ENCODE measurements at places on chromosomes 11 and 22.
A peak's percentile ranks its signal among the peaks of the same experiment; 100 is the strongest.

DNA sequence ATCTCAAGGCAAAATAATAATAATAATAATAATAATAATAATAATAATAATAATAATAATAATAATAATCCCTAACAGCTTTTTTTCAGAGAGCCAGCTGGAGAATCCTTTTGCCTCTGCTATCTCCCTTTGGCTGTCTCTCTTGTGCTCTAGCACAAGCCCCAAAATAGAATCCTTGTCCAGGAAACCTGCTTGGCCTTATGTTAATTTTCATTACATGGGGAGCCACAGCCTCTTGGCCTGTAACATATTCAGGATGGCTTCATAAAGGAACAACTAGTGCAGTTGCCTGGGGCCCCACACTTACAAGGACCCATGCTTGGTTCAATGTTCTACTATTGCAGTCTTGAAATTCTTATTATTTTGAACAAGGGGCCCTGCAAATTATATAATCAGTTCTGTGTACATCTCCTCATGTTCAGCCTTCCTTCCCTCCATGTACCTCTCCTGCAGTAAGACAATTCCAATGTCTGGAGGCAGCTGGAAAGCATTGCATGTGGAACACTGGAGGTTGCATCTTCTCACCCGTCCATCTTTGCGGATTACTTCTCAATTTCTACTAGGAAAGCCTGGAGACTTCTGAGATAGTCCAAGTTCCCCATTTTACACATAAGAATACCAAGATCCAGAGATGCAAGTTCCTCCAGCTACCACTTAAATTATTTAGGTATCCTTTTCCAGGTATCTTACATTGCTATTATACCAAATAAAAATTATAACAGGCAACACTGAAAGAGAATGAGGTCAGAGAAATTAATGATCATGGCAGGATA, 37.8 kb upstream of the SORL1 start:
- no peak for DNase-seq

- no peak for DNase-seq
Observed at GRCh38 chr11:113177671-113178070, 136.7 kb upstream of the TTC12 start.

- DNase-seq, result no peak
Observed at GRCh38 chr11:6468712-6469495, 4.8 kb downstream of the TRIM3 start.

- no peak for DNase-seq
Observed at GRCh38 chr11:95922536-95923438, 1.1 kb downstream of the MTMR2 start.

DNA sequence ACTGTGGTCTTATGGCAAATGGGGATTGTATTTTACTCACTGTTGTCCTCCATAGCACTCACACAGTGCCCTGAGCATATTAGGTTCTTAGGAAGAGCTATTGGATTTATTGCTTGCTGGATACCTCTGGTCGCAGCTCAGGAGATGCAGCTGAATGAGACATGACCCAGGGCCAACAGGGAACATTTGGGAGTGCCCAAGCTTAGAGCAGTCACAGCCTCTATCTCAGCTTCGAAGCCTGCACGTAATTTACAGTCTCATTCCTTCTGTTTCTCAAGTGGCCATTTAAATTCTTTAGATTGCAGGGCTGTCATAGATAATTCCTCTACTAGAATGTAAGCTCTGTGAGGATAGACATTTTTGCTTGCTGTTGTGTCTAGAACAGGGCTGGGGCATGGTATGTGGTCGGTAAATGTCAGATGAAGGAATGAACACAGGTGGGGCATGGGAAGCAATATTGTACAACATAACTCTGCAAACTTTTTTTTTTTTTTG, 192.8 kb downstream of the GRIK4 start:
- no peak for DNase-seq

DNA sequence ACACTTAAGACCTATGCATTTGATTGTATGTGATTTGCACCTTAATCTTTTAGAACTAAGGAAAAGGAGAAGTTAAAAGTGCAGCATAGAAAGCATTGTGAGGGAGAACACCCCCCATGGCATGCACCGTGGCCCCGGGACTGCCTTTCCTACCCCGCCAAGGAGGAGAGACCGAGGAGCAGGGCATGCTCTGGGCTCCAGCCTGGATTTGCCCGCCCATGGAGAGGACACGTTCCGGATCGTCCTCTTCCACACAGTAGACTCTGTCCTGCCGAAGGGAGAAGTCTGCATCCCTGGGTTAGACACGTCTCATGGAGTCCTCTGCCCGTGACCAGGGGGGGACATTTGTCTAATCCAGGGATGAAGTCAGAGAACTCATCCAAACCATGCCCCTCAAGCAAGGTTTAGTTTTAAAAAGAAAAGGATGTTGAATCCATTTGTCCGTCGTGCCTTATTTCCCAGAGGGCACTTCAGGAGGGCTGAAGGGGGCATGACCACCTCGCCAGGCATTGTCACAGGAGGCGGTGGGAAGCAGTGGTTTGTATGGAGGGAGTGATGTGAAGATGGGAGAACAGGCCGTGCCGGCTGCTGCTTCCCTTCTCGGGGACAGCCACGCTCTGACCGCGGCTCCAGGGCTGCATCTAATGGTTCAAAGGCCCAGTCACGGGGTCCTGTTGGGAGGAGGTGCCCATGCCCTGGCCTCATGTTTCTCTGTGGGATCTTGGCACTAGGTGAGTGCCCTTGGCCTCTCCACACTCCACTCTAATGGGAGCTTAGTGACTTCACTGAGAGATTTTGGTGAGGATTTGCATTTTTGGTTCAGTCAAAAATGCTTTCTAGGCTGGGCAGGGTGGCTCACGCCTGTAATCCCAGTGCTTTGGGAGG, 66.2 kb upstream of the GAL start:
- no peak for DNase-seq

DNA sequence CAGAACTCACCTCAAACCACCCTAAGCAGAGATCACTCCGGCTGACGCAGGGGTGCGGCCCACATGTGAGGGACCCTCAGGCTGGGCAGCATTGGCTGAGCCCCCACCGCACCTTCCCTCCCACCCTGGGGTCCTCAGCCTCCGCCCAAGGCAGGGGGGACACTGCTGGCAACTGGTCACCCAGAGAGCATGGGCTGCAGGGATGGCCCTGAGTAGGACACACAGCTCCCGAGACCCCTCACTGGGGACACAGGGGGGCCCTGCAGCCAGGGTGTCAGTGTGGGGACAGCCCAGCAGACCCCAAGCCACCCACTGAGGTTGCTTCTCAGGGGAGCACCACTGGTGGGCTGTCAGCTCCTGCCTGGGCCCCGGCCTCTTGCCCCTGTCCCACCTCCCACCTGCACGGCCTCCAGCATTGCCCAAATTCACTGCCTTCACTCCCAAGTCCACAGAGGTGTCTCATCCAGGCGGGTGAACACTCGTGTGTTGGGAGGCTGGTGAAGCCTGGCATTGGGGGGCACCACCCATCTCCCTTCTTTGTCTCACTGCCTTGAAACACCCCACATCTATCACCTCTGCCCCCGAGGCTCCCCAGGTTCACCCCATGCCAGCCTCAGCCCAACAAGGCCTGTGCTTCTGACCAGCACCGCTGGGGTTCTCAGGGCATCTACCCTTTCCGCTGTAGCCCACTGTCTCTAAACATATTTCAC, 4.7 kb downstream of the C11orf21 start:
- DNase-seq, result no peak

DNA sequence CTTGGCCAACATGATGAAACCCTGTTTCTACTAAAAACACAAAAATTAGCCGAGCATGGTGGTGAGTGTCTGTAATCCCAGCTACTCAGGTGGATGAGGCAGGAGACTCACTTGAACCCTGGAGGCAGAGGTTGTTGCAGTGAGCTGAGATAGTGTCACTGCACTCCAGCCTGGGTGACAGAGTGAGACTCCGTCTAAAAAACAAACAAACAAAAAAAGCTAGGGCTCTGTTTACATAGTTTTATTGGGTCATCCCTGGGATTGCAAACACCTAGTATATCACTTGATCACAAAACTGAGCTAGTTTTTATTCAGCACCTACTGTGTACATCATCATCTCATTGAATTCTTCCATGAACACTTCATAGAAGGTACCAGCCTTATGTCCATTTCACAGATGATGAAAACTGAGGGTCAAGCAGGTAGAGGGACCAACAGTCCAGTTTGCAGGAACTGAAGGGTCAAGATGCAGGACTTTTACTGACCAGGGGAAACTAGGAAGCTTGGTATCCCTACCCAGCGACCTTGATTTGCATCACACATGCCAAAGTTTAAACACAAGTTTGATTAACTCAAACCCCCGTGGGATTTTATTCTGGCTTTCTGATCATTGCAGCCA, 9.2 kb upstream of the MRTFA start:
- no peak for DNase-seq

- no peak for DNase-seq
Observed at GRCh38 chr11:8354622-8355415, 91.1 kb upstream of the LMO1 start.

DNA sequence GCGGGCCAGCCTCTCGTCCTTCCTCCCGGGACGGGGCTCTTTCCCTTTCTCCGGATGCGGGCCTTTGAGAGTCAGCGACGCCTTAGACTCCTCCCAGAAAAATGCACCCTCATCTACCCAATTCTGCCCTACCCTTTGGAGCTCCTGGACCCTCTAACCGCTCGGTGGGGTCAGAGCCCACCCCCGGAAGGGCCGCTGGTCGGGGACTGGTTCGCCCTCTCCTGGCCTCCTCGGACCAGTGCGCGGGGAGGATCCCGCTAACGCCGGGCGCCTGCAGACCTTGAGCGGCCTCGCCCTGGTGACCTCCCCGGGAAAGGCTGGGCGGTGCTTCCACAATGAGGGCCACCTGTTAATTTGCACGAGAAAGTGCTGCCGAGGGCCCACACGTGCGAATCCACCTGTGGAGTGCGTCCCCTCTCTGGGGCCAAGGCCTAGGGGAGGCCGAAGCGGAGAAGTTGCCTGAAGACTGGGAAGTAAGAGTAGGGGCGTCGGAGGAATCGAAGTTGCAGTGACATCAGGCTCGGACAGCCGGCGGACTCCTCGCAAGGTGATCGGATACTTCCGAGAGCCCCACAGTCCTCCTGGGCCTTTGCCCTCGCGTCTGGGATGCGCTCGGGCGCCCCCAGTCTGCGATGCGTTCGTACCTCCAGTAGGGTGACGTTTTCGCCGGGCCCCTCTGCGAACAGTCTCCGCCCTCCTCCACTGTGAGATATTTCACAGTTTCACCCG, 61.5 kb downstream of the ENDOD1 start:
- DNase-seq, result peak; percentile 67

DNA sequence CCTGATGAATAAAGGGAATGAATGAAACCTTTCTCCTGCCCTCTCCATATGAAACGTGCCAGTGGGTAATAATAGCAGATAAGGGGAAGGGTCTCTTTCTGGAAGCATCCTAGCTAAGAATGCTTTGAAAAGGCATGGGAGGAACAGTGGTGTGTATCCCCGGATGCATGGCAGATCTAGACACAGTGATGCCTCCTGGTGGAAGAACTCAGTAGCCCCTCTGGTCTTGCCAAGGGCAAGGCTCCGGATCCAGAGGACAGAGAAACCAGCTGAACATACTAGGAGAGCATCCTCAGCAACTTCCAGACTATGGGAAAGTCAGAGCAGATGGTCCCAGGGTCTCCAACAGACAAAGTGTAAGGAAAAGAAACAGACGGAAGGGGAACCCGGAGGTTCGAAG, 6.4 kb downstream of the BAIAP2L2 start:
- DNase-seq, result no peak

GRCh38 chr11:6393989-6394670, 3.9 kb downstream of the SMPD1 start:
- no peak for DNase-seq

- no peak for DNase-seq
Observed at GRCh38 chr11:20360650-20361049, 2.9 kb upstream of the HTATIP2 start.

DNA sequence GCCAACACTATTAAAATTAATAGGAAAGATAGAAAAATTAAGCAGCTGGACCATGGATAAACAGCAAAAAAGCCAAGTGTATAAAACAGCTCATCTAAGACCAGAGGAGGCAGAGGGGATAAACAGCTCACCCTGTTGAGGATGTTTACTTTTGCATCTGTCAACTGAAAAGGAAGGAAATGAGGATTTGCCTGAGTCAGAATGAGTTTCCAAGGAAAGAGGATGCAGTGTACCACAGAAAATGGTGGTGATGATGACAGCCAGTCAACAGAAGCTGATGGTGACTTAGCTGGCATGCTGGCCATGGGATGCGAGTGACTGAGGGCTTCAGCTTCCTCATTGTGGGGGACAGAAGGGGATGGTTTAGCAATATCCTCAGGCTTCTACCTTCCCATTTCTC, 183.5 kb downstream of the KIRREL3 start:
- DNase-seq, result no peak

DNA sequence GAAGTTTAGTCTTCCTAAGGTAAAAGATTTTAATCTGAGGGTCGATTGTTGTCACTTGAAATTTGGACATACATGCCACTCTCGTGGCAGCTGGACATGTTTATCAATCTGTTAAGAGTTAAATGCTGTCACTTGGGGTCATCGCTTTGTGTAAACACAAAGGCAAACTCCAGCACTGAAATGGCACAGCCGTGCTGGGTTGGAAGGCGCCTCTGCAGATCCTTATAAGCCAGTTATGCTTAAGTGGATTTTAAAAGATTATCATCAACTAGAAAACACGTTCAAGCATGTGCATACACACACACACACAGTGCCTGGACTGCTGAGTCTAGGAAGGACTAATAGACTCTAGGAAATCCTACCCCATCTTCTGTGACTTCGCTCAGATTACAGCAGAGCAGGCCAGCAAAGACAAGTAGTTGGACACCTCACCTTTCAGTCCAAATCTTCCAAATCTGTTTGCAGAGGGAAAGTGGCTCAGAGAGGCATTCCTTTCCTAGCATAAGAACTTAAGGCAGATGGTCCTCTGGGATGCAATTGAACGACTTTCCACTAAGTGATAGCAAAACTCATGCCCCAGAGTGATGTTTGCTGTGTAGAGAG, 83.7 kb downstream of the CACNG2 start:
- no peak for DNase-seq

- DNase-seq, result peak; percentile 89
Observed at GRCh38 chr11:67195971-67196456, 70.3 kb upstream of the GRK2 start.

DNA sequence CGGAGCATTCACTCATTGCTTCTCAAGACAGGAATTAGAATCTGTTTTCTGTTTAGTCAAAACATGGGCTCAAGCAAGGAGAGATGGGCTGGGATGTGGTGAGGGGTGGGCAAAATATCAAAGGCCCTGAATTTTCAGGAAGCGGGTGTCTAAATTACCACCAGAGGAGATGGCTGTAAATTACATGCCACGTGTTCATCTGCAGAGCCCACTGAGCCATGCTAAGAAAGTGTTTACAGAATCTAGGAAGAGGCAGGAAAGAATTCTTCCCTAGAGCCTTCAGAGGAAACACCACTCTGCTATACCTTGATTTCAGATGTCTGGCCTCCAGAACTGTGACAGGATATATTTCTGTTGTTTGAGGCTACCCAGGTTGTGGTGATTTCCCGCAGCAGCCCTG, 46.1 kb downstream of the CLMP start:
- DNase-seq, result no peak

GRCh38 chr11:84626256-84626655, 1000.9 kb downstream of the DLG2 start:
- DNase-seq, result no peak

Data from GM04504 (cell line).